ENCODE measurements at places on chromosomes 2 and 18.

DNA sequence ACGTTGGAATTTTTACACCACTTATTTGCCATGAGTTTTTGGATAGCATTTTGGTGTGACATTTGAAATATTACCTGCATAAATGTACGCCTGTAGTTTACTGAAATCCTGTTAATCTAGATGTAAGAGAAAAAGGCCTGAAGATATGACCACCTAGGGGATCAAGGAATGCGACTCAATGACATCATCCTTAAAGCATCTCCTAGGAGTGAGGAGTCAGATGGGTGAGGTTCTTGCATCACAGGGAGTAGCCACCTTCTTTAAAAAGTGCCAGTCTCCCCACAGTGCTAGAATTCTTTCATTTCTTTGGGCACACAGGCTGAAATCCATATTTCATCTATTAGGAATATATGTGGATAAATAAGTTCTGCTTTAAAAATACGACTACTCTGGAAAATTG is 34.5 kb downstream of the ADCYAP1 start:
- no peak for DNase-seq

DNA sequence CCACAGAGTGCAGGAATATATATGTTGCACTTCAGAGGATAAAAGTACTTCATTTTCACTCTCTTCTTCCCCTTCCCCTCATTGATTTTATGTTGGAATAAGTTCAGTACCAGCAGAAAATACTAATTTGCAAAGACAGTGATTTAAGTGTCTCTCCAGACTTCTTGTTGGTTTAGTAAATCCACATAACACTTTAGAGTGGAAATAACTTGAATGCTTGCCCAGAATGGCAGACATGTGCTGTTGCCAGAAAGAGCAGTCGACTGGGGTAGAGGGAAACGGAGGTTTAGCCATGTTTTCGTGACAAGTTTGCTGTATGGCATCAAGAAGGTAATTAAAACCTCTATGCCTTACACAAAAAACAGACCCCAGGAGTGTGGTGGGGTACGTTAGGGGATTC is 246.0 kb upstream of the CXCR4 start:
- DNase-seq: no peak

DNA sequence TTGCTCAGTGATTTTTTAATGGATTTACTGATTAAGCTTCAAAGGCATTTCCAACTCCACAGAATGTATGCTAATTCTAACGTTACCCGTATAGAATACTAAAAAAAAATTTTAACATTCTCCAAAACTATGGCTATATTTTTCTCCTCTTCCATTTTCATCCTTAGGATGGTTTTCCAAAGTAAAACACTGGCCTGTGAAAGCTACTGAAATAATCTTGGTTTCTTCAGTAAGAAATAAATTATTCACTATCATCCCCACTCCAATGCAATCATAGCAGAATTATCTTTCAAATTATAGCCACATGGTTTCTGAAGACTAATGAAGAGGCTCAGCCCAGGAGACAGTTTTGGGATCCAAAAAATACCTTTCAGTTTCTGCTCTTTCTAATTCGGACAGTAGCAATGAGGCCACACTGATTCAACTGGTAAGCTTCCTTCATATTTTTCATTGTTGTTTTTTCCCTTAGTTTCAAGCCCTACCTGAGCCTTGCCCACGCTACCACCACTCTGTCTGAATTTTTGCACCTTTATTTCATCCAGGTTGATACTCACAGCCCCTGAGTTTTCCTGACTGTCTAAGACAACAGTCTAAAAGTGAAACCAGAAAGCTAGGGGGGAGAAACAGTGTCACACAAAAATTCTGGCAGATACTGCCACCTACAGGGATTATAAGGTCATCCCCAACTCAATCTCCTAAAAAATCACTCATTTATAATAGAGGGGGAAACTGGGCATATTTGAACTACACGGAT is 887.9 kb downstream of the NRXN1 start:
- DNase-seq: peak; percentile 64

DNA sequence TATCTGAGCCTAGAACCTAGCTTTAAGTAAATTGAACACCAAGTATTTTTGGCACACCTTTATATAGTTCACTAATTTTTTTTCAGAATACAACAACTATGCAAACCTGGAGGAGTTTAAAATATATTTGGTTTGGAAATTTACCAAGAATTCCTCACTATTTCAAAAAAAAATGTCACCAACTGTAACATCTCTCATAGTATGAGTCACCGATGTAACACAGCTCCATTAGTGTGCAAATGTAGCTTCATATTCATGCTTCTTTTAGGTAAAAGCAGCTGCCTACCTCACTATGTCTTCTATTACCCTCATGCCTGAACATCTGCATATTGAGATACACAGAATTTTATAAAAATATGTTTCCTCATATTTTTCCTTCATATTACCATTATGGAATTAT is 80.5 kb downstream of the NRXN1 start:
- no peak for DNase-seq

- no peak for DNase-seq
Measured at GRCh38 chr2:237878-238277, 26.0 kb downstream of the SH3YL1 start.

GRCh38 chr18:74982946-74983635 is 225.8 kb downstream of the PTGR3 start:
- no peak for DNase-seq
